ENCODE measurements at places on chromosomes 3 and 15. TPM values are rescaled to one million over a fixed set of nuclear protein-coding genes. Genes with fewer than 3 reads are reported as not detected.
A peak's percentile ranks its signal among the peaks of the same experiment; 100 is the strongest.

The UBE2E1 gene
- total RNA-seq, result 104 TPM

GRCh38 chr15:22956978-22957260 lies 23.2 kb downstream of the CYFIP1 start:
- no peak for DNase-seq

DNA sequence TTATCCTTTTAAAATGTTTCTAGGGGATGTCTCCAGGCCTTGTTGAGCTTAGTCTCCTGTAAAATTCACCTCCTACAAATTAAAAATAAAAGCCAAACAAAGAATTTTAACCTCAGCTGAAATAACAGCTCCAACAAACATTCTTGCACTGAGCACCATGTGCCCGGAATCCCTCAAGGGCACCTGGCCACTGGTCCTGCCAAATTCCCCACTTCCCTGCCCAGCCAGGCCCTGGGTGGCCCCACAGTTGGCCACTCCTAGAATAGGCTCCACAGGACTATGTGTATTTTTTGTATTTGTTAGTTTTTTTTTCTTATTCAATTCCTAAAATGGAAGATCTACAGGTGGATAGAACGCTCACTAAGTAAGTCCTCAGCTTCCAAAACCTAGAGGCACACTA lies 33.1 kb upstream of the PLA2G4E start:
- DNase-seq, result no peak

- no peak for DNase-seq
Measured at GRCh38 chr3:191151653-191152052, 47.4 kb upstream of the OSTN start.

DNA sequence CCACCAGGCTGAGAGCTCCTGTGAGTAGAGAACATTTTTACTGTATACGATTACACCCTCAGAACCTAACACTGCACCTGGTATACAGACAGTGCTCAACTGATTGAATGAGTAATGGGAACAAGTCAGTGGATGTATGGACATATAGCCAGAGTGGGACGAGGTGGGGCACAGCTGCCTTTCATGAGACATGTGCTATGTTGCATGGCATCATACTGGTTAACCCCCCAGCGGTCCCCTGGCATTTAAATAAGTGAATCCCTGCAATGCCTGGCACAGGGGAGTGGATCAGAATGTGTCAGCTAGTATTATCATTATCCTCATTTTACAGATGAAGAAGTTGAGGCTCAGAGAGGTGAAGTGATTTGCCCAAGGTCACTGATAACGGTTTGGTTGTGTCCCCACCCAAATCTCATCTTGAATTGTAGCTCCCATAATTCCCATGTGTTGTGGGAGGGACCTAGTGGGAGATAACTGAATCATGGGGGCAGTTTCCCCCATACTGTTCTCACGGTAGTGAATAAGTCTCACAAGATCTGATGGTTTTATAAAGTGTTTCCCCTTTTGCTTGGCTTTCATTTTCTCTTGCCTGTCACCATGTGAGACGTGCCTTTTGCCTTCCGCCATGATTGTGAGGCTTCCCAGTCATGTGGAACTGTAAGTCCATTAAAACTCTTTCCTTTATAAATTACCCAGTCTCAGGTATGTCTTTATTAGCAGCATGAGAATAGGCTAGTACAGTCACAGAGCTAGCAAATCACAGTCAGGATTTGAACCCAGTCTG lies 56.0 kb upstream of the ATP2B2 start:
- no peak for DNase-seq

The MPI gene
- total RNA-seq, result 73.7 TPM

- DNase-seq, result no peak
Measured at GRCh38 chr15:91968610-91969009, 115.1 kb downstream of the SLCO3A1 start.

The ZMAT3 gene
- total RNA-seq, result 4.1 TPM

DNA sequence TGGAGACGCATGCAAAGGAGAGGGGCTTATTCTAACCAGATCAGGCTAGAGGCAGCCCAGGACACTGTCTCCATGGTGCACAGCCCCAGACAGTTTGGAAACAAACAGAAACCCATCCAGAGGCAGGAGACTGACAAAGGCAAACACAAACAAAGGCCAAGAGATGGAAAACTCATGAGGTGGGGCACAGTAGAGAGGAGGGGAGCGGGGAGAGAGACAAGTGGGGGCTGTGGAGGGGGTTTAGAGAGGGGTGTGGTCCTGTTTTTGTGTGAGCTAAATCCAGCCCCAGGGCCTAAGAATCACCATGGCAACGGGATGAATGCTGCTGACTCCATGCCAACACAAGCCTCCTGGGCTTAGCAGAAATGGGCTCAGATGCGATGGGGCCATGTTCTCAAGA lies 32.3 kb downstream of the PARP16 start:
- no peak for DNase-seq

DNA sequence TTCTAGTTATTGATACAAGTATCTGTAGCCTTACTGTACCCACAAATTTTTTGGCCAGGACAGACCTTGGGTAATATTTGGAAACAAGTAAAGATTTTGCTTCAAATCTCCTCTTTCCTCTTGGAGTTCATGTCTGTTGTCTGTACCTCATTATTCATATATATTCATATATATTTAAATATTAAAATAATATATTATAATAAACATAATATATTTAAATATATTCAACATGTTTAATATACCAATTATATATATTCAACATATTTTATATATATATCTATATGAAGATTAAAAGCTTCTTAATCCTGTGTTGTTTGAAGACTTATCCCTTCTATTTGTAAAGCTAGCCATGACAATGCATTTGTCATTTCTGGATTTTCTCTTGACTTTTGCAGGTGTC lies 38.1 kb downstream of the ZIC1 start:
- DNase-seq, result no peak

DNA sequence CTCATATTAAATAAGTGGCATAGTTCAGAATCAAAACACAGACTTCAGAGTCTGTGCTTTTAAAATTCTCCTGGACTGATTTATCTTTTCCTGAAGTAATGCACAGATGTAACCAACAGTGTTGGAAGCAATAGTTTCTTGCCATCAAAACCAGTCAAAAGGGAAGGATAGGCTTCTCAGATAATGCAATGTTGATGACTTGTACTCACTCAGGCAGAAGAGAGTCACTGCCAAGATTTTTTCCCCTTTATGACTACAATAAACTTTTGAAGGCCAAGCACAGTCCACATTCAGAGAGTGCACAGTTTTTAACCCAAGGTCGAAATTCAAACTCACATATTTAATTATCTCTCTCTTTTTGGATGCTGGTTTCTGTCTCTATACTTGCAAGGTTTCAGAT lies 305.0 kb upstream of the SGO1 start:
- DNase-seq, result no peak

The ROBO1 gene
- total RNA-seq, result not detected

The DPH6 gene
- total RNA-seq, result 15.4 TPM

DNA sequence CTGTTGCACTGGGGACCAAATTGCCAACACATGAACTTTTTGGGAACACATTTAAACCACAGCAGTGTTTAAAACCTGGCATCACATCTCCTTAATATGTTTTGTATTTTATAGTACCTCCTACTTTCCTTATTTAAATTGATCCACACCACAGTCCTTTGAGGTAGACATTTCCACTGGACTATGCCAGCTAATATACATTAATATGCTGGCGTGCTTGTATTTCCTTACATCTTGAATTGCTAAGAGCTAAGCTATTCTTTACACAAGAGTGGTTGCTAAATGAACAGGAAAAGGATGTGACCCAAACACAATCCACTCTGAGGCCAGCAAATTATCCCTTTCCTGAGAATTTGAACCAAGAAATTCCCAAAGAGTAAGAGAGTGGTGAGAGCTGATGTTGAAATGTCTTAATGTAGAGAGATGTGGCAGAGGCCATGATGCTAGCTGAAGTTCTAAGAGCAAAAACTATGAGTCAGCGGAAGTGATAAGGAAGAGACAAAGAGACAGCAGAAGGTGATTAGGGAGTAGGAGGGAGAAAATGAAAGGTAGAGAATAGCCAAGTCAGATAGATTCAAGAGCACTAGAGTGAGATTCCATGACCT lies 131.2 kb downstream of the CD47 start:
- no peak for DNase-seq

The ZPLD1 gene
- total RNA-seq, result not detected

- no peak for DNase-seq
Measured at GRCh38 chr3:188915127-188915526, 256.6 kb upstream of the TPRG1 start.

DNA sequence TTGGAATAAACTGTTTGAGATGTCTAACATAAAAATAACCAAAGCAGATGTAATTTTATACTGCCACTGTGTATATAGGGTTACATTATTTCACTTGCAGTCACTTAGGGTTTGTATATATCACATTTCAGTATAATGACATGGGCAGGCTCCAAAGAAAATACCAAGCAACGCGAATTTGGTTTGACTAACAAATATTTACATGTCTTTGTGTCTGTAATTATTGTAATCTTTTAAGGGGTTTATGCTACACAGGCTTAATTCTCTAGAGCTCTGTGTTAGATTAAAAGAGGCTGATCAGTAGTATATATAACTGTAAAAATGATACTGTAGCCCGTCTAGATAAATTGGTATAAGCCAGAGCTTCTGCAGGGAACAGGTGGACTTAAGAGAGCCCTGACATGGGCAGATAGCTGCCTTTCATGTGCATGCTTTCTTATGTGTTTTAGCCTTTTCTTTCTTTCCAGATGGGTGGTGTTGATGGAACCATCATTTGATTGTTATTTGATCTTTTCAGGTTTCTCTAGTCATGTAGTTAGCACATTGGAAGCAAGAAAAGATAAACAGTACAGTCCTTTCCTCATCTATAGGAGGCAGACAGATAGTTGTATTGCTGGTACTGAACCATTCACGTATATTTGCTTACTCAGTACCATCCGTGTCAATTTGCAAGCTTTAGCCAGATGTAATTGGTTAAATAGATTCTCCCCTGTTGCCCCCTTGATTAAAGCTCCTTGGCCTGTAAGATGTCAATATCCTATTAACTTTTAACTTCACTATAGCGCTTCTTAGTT lies 86.1 kb downstream of the GALK2 start:
- no peak for DNase-seq

DNA sequence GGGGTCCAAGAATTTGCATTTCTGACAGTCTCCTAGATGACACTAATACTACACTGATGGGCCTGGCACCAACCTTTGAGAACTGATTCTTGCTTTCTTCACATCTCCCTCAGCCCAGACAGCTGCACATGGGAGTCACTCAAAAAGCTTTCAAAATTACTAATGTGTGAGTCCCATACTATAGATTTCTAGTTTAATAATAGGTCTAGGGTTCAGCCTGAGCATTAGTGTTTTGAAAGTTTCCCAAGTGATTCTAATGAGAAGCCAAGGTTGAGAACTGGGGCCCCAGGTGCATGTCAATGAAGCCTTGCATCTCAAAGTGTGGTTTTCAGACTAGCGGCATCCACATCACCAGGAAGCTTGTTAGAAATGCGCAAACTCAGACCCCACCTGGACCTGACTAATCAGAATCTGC lies 159.9 kb upstream of the CMC1 start:
- DNase-seq, result no peak

DNA sequence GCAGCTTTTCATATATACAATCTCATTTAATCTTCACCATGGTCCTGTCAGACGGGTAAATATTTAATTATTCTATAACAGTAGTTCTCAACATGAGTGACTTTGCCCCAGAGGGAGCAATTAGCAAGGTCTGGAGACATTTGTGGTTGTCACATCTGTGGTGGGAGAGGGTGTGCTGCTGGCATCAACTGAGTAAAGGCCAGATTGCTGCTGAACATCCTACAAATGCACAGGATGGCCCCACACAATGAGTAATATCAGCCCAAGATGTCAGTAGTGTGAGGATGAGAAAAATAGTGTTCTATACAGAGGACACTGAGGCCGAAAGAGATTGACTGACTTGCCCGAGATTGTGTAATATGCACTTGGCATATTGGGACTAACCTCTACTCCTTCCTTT lies 156.0 kb downstream of the AGBL1 start:
- DNase-seq, result no peak

- DNase-seq, result no peak
Measured at GRCh38 chr3:87949189-87949878, 109.5 kb downstream of the CGGBP1 start.

- DNase-seq, result peak; percentile 67
Measured at GRCh38 chr15:44535523-44536301, 1.2 kb upstream of the EIF3J start.

DNA sequence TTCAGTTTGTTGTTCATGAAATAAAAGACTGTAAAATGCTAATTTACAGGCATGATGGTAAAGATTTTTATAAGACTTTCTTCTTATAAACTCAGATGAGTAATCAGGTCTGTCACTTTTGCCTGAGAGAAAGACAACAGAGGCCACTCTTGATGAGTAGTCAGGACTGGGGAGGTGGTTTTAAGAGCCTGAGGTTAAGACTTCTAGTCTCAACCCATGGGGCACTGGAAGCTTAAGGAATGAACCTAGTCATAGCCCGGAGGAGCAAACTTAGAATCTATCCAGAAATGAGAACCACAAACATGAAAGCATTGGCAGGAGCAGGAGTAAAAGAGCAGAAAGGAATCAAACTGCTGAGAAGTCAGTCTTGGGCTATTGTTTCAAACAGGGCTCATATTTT lies 846.3 kb upstream of the ARPP21 start:
- DNase-seq, result no peak

DNA sequence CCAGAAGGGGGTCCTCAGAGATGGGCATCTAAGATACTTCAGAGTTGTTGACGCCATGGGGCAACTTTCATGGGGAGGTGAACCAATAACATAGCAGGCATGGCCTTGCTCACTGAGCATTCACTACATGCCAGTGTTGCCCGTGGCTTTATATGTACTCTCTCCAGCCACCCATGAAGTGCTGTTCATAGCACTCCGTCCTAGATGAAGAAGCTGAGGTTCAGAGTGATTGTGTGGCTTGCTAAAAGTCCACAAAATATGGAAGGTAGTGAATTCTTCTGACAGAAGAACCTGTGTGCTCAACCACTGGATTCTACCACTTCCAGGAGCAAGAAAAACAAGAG lies 9.8 kb upstream of the SEMA4B start:
- no peak for DNase-seq

DNA sequence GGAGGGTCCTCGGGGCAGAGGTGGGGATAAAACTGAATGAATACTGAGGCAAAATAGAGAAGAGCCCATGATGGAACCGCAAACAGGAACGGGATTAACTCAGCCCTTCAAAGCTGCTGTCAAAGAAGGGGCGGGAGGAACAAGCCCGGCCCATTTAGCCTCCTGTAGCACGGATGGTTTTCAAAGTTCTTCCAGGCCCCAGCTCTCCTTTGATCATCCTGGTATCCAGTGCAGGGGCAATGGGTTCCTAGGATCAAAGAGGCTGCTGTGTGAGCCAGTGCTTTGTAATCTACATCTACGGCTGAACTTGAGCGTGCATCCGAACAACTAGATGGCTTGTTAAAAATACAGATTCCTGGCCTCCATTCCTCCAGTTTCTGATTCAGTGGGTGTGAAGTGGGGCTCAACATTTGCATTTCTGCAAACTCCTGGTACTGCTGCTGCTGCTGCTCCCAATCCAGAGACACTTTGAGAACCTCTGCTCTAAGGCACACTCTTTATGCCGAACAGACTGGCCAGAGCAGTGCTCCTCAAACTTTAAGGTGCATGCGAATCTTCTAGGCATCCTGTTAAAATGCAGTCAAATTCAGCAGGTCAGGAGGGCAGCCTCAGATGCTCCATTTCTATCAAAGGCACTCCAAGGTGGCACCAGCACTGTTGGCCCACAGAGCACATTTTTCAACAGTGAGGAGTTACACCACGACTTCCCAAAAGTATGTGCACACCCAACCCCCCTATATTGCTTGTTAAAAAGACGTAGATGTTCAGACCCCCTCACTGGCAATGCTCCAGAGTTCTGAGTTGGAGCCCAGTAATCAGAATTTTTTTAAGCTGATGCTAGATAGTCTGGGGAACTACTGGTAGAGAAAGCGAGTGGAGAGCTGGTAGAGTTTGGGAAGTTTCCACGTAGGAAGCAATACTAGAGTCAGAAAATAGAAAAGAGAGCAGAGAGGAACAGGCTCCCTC lies 5.6 kb downstream of the GALNT15 start:
- DNase-seq, result no peak

The CMTM7 gene
- 7.1 TPM for total RNA-seq

The SCAMP5 gene
- total RNA-seq, result 46.6 TPM
